ENCODE measurements at places on chromosomes 1 and 21.

- no peak for DNase-seq
Observed at GRCh38 chr1:155064832-155065429, 1.4 kb downstream of the EFNA4 start.

GRCh38 chr21:33975548-33976081 lies 60.0 kb upstream of the ATP5PO start:
- DNase-seq = no peak

- no peak for DNase-seq
Observed at GRCh38 chr1:240293706-240294105, 202.0 kb downstream of the FMN2 start.

GRCh38 chr1:207871117-207871649 lies 39.7 kb downstream of the CD34 start:
- no peak for DNase-seq

DNA sequence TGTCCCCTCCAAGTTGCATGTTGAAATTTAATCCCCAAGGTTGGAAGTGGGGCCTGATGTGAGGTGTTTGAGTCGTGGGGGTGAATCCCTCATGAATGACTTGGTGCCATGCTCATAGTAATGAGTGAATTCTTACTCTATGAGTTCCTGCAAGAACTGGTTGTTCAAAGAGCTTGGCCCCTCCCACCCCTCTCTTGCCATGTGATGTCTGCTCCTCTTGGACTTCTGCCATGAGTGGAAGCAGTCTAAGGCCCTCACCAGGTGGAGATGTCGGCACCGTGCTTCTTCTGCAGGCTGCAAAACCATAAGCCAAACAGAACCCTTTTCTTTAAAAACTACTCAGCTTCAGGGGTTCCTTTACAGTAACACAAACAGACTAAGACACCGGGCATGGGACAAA lies 14.3 kb downstream of the G0S2 start:
- no peak for DNase-seq

GRCh38 chr1:228030451-228031201 lies 23.8 kb downstream of the WNT3A start:
- no peak for DNase-seq

- no peak for DNase-seq
Observed at GRCh38 chr1:229870381-229870780, 196.7 kb upstream of the GALNT2 start.

DNA sequence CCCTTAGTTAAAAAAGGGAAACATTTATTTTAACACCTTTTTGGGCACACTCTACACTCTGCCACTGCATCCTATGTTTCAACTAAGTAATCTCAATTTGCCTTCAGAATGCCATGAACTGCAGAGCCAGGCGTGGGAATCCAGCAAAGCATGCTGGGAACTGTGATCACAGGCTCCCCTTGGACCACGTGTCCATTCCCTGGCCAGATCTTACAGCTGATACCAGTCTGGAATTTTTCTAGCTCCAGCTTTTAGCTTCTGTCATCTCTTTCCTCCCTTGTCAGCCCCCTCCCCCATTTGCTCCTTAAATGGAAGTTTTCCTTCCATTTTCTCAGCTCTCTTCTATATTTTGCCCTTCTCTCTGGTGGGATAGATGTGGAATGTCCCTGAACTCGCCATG lies 29.4 kb downstream of the RCSD1 start:
- no peak for DNase-seq

DNA sequence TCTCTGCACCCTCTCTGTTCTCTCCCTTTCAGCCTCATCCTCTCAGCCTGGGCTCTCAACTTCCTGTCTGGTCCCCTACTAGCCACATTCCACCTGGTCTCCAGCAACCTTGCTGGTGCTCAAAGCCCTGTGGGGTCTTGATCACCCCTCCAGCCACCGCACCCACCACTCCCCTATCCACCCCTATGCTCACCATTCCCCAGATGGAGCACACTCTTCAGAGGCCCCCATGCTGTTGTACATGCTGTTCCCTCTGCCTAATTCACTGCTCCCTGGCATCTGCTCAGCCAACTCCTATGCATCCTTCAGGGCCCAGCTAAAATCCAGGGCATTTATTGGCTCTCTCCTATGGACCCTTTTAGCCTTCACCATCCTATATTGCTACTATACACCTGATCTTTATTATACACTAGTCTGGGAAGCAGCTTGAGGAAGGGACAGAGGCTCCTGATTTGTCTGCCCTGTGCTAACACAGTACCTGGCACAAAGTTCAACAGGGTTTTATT lies 81.0 kb downstream of the GLIS1 start:
- no peak for DNase-seq

DNA sequence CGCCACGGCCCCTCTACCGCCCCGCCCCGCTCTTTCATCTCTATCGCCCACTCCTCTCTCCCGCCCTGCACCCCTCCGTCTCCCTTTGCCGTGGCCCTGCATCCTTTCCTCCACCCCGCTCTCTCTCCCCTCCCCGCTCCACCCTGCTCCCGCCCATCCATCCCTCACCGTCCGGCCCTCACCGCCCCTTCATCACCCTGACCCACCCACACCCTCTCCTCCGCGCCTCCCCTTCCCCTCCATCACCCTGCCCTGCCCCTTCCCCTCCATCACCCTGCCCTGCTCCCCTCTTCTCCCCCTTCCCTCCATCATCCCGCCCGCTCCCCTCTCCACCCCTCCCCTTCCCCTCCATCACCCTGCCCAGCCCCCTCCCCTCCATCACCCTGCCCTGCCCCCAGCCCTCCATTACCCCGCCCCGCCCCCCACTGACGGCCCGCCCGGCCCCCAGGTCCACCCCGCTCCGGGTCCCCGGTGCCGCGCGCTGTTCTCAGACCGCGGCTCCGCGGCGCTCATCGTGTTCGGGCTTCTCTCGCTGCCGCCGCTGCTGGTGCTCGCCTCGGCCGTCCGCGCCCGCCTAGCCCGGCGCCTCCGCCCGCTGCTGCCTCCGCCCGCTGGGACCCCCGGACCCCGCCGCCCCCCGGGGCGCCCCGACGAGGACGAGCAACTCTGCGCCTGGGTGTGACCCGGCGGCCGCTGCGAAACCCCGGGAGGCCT lies 6.2 kb upstream of the ANKRD65 start:
- peak; percentile 77 for DNase-seq

GRCh38 chr1:176033881-176034280 lies 173.2 kb downstream of the COP1 start:
- DNase-seq = no peak

- no peak for DNase-seq
Observed at GRCh38 chr1:116911188-116911553, 1.5 kb downstream of the PTGFRN start.

DNA sequence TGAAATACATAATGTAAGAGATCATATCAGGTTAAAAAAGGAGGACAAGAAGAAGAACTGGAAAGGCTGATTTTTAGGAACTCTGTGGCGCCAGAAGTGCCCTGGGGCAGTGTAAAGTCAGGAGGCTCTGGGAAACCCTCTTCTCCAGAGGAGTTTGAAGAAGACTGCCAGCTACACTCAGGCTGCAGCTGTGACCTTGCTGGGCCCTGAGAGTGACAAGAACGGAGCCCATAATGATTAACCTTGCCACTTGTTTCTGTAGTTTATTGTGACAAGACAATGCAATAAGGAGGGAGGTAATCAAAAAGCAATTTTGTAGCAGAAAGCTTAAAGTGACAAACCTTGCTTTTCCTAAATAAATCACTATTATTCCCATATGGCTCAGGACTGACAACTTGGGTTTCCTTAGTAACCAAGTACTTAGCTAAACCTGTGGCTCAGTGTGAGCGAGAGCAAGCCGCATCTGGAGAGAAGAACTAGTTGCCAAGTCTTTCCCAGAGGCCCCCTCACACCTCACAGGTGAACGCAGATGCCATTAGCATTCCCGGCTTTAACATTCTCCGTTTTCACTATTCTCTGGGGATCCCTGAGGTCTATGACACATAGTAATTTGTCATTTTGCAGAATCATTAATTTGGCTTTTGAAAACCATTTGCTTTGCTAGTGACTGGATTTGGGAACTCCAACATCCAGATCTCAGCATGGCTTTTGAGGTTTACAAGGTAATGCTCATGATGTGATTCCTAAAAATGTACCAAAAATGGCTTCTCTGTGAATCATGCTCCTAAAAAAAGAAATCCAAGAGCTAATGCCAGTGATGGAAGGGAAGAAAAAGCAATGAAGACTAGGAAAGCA lies 115.9 kb downstream of the OMA1 start:
- DNase-seq = no peak

DNA sequence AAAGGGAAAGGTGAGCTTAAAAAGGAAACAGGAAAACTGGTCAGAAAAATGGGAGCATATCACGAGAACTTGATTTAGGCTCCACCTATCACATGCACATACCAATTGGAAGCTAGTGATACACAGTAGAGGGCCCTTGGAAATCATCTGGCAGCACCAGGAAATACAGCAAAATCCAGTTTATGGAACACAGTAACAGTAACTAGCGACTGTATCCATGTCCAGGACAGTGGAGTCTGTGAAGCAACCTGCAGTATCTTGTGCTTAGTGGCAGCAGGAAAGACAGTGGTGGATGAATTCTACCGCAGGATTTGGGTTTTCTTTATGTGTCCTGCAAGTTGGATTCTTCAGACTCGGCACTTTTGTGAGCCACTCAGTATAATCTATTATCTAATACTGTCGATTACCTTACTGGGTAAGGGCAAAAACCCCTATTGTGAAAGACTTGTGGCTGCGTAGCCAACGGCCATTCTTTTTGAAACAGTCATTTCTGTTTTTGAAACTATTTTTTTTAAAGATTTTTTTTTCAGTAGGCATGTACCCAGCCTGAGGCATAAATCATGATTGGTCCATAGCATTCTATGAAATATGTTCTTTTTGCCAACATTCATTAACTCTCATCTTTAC lies 1.6 kb upstream of the KDM4A start:
- DNase-seq = no peak

DNA sequence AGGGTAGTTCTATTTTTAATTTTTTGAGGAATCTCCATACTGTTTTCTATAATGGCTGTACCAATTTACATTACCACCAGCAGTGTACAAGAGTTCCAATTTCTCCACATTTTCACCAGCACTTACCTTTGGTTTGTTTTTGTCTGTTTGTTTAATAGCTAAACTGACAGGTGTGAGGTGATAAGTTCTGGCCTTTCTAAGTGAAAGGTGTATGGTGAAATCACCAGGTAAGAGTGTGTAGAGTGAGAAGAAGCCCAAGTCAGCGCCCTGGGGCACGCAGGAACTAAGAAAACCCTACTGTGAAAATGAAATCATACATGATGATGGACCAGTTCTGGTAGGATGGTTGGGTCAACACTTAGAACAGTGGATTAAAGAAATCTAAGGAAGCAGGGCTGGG lies 34.5 kb downstream of the BTG3 start:
- DNase-seq = no peak

GRCh38 chr1:42168763-42169162 lies 4.2 kb upstream of the GUCA2A start:
- DNase-seq = no peak

GRCh38 chr21:34133392-34133791 lies 60.0 kb downstream of the MRPS6 start:
- DNase-seq = no peak

DNA sequence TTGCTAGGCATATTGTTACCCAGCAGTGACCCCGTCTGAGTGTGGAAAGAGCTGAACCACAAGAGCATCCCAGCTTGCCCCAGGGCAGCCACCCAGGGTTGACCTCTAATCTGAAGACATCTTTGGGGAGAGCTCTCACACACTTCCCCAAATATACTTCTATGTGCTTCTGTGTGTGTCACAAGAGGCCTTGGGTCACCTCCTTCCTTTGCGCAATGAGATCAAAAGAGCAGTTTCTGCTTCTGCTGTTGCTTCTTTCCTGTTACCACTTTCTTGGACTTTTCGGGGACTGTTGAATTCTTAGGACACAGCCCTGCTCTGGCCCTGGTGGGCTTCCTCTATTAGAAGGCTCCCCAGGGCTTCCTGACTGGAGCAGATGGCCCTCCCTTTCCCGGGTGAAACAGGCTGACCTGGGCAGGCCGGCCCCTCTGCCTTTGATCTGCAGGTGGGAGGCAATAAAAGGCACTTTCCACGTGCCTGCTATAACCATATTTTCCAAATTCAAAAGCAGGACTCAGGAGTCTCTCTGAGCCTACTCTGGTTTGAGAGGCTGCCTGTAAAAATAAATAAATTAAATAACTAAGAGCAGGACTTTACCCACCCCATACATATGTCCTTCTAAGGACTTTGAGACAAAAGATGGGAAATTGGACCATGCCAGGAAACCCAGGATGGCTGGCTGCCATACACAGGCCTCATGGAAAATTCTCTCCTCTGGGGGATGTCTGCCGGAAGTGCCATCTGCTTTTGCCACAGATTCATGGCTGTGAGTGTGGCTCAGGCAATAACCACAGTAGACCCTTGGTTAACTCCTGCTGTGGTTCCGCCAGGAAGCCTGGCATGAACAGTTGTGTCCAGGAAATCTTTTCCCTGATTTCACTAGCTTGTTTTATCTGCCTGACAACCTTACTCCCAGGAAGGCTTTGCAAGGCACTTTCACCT lies 28.3 kb upstream of the RCSD1 start:
- DNase-seq = no peak

- no peak for DNase-seq
Observed at GRCh38 chr1:43354936-43355335, 3.8 kb upstream of the CDC20 start.

GRCh38 chr1:173082913-173083312 lies 32.2 kb upstream of the TNFSF18 start:
- DNase-seq = no peak

DNA sequence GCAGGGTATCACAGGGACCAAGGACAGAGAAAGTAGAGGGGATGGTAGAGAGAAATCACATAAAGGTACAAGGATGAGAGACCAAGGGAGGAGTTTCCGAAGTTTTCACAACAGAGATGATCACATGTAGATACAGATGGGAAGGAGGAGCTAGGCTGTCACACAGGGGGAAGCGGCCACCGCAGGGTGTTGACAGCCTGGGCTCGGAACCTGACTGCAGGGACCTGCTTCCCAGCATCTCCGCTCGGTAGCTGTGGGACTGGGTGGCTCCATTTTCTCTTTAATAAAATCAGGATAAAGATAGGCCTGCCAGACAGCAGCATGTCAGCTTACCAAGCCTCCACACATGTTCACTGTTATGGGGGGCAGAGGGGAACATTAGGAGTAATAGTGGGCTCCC lies 32.3 kb downstream of the CDCA8 start:
- no peak for DNase-seq

GRCh38 chr1:181506563-181507353 lies 23.4 kb downstream of the CACNA1E start:
- DNase-seq = no peak

GRCh38 chr1:102852613-102853012 lies 255.7 kb downstream of the COL11A1 start:
- no peak for DNase-seq

- DNase-seq = no peak
Observed at GRCh38 chr1:220902916-220903315, 23.7 kb downstream of the HLX start.

DNA sequence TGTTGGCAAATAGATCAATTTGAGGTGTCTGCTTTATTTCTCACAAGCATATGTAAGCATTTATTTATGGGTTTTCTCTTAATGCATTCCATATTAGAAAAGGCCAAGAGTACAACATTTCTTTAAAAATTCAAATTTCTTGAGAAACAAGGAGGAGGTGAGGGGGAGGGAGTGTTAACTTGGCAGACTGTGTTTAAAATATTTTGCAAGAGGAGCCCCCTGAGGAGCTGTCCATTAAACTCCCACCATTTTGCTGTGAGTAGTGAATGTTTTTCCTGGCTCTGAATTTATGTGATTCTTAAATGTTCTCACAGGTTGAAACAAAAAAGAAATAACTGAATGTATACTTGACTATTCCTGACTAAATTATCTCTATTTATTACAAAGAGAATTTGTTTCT lies 363.8 kb downstream of the PTPRC start:
- DNase-seq = no peak
